ENCODE measurements at places on chromosomes 7 and 10.

GRCh38 chr7:69600710-69601519 lies 2.6 kb downstream of the AUTS2 start:
- no peak for DNase-seq

DNA sequence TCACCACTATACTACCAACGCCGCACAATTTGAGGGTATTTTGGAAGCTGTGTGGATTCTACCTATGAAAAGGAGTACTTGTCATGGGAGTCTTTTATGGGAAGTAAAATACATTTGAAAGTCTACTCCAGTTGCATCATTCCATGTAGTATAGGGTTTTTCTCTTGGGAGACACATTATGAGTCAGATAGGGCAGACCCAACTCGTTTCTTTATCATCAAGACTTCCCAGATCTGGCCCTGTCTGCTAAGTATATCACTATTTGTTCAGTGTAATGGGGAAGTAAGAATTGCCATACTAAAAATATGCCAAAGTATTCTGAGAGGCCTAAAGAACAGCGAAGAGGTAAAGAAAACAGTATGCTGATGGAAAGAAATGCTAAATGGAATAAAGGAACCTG lies 144.2 kb downstream of the SPAG6 start:
- DNase-seq, result no peak

DNA sequence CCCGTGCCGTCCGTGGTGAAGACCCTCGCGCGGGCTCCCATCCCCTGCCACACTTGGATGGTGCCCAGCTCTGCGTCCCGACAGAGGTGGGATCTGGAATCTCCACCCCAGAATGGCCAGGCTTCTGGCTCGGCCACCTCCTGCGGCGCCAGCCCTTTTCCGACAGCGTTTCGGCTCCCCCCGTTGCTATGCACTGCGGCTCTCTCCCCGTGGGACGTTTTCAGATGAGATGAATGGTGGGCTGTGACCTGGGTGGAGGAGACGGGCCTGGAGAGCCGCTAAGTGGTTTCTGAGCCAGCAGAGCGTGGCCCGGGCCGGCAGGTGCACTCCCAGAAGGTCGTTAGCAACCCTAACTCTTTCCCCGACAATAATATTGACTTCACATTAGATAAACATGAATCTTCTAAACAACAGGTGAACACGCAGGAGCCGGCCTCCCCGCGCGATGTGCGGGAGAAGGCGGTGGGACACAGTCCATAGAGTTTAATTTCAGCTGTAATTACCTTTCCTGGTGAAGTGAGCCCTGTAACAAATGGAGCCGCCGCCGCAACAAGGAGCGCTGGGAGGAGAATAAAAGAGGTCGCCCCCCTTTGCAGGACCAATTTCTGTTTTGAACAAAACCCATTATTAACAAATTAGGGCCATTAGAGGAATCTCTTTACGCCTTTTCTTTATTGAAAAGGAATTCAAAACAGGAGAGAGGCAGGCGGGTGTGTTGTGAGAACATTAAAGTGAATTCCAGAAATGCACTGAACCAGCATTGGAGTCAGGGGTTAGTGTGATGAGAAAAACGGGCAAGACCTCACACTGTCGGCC lies 294.3 kb upstream of the PFKP start:
- no peak for DNase-seq

DNA sequence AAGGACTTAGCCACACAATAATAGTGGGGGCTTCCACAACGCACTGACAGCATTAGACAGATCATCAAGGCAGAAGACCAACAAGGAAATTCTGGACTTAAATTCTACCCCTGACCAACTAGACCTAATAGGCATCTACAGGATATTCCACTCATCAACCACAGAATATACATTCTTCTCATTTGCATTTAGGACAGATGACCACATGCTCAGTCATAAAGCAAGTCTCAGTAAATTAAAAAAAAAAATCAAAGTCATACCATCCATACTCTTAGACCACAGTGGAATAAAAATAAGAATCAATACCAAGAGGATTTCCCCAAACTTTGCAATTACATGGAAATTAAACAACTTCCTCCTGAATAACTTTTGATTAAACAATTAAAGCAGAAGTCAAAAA lies 155.9 kb downstream of the CDK14 start:
- no peak for DNase-seq

DNA sequence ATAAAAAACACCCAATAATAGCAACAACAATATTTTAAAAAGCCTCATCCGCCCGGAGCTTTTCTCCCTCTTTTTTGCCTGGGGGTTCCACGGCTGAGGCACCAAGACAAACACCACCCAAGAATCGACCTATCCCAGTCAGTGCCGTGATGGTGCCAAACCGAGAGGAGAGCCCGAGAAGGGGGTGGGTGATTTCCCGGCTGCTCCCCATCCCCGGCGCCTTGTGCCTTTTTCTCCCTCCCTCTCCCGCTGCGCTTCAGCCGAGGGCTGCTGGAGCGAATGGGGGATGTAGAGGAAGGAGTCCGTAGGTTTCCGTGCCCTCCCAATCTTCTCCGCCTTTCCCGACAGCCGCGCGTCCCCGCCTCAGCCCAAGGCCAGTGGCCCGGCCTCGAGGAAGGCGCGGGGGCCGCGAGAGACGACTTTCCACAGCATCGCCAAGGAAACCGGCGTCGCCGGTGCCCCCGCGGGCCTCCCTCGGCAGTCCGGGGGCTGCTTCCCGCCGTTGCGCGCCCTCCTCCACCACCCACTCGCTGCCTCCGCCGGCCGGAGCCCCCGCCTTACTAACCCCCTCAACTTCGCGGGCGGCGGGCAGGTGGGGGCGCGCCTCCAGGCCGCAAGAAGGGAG lies 1.3 kb downstream of the EGR2 start:
- peak; percentile 33 for DNase-seq

DNA sequence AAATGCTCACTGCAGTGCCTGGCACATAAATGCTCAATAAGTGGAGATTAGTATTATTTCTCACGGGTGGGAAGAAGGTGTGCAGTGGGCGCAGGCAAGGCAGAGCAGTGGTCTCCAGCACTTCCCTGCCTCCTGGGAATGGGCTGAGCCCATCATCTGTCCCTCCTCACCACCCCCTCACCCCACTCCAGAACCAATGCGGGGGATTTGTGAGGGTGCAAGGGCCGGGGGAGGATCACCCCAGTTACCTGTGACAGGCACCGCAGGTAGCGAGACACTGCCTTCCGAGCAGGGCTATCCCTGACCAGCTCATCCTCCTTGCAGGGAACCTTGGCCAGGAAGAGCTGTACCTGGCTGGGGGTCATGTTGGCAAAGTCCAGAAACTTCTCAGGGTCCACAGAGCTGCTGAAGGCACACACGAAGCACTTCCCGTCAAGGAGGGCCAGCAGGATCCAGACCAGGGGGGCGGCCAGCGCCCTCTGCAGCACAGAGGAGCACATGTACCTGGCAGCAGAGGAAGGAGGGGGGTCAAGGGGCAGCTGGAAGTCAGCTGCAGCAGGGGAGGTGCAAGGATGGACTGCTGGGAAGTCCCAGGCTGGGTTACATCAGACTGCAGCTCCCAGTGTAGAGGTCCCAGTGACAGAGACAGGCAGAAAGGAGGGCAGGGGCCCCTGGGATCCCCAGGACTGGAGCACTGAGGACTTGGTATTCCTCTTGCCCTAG lies 2.8 kb downstream of the CALHM3 start:
- DNase-seq, result no peak

- DNase-seq, result no peak
Measured at GRCh38 chr7:45922810-45923209, 1.7 kb upstream of the IGFBP3 start.

GRCh38 chr10:112756235-112756527 lies 193.9 kb upstream of the TCF7L2 start:
- no peak for DNase-seq

DNA sequence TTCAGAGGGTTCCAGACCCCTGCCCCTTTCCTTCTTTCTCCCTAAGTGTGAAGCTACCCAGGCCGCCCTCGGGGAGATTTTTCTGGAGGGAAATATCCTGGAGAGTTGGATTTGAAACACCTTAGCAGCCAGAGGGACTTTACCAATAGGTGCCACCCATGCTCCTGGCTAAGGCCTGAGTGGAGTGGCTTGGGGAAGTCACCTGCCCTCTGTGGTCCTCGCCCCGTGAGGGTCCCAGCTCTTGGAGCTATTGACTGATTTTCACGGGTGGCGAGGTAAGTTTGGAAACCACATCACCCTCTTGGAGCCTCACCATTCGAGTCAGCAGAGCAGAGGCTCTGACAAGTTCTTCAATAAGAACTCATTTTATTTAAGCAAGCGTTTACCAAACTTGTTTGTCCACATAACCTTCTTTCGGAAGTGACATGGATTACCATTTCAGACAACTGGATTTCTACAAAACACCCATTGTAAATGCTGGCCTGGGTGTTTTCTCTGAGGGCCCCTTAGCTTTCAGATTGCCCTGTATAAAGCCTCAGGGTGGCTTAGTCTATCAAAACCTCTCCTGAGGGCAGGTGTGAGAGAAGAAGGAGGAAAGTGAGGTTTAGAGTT lies 20.4 kb downstream of the AQP1 start:
- DNase-seq, result no peak

- no peak for DNase-seq
Measured at GRCh38 chr7:89316584-89317251, 521.2 kb upstream of the TEX47 start.

GRCh38 chr7:7665031-7665430 lies 24.5 kb downstream of the UMAD1 start:
- DNase-seq, result no peak

- DNase-seq, result no peak
Measured at GRCh38 chr10:83122336-83122735, 1017.0 kb upstream of the GHITM start.

GRCh38 chr7:121795736-121796135 lies 77.2 kb upstream of the PTPRZ1 start:
- no peak for DNase-seq

DNA sequence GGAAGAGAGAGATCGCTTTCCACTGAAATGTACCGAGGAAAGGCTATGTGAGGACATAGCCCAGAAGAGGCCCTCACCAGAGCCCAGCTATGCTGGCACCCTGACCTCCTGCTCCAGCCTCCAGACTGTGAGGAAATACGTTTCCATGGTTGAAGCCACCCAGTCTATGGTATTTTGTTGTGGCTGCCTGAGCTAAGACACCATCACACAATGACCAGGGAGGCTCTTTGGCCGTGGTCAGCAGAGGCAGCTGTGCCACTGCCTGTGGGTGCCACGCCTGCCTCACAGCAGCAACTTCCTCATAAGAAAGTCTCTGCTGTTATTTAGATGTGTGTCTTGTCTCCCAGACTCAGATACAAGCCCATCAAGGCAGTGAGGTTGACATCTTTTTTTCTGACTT lies 182.7 kb upstream of the PLXNA4 start:
- no peak for DNase-seq

DNA sequence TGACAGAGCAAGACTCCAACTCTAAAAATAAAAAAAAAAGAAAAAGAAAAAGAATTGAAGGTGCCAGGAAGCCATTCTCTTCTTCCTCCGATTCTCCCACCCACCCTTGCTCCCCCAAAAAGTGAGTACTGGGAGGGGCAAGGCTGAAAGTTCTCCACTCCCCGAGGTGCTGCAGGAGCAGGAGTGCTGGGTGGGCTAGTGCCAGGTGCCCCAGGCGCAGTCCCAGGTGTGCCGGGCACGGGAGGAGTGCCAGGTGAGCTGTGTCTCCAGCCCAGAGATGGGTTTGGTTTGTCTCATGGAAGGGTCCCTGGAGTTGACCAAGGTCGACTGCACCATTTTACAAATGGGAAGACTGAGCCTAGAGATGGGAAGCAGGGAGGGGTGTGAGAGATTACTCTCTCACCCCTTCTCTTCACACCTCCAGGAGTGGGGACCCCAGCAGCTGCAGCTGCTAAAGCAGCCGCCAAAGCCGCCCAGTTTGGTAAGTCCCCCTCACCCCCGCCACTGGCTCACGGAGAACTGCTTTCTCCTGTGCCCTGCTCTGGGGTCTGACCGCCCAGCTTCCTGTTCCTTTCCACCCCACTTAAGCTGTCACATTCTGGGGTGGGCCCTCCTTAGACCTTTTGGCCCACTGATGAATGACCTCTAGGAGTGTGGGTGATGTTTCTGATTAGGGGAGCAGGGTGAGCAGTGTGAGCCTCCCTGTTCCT lies 26.2 kb upstream of the LIMK1 start:
- DNase-seq, result no peak

GRCh38 chr10:132162021-132162531 lies 24.7 kb upstream of the DPYSL4 start:
- DNase-seq, result peak; percentile 51

DNA sequence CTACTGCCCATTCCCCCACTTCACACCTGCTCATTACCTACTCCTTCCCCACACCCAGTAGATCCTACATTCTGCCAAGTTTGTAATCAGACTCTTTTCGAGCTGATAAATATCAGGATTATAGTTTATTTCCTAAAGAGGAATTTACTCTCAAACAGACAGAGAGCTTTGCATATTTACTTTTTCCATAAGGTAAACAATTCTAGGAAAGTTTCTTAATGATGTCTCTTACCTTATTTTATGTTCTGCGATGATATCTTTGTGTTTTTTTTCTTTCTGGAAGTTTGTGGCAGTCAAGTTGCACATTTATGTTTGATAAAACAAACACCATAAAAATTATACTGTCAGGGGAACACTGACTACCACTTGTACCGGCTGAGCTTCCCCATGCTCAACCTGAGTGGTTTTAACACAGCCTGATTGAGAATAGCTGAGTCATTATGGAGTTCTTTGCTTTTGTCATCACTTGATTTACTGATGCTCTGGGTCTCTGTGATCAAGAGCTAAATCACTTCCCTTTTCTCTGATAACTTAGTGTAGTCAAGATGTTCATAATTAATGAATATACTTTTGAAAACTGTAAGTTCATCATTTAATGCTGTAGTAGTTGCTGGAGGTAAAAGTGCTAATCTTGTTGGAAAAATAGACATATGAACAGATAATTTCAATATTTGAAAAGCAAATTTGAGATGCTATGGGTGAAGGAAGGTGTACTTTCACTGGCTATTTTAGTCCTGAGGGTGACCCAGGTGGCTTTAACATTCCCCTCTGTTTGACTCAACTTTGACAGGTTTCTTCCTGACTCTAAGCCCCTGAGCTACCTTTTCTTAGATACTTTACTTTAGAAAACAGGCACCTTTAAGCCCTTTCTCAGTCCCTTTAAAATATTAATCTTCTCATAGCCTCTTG lies 1034.5 kb upstream of the LRRTM3 start:
- DNase-seq, result no peak

DNA sequence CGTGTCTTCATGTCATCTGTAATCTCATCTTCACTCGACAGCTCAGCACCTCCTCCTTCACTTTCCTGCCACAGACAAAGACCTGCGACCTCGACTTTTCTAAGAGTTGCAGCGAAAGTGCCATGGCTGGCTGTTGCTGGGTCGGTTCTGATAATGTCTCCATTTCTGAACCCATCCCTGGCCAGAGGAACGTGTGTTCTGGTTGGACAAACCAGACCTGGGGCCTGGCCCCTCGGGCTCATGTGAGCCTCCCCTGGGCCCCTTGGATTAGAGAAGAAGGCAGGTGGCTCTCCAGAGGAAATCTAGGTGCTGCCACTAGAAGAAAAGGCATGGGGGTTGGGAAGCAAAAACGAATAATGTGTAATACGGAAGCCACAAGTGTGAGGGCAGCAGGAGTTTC lies 273.7 kb downstream of the GLRX3 start:
- DNase-seq, result no peak

- DNase-seq, result no peak
Measured at GRCh38 chr7:73768641-73769480, 1.2 kb downstream of the CLDN3 start.

- no peak for DNase-seq
Measured at GRCh38 chr10:29604291-29604825, 30.4 kb downstream of the SVIL start.
